ENCODE measurements at places on chromosomes 7 and 10.
A peak's percentile ranks its signal among the peaks of the same experiment; 100 is the strongest.

- DNase-seq, result no peak
These were observed 14.9 kb downstream of the ADCY1 start for GRCh38 chr7:45589061-45589460.

DNA sequence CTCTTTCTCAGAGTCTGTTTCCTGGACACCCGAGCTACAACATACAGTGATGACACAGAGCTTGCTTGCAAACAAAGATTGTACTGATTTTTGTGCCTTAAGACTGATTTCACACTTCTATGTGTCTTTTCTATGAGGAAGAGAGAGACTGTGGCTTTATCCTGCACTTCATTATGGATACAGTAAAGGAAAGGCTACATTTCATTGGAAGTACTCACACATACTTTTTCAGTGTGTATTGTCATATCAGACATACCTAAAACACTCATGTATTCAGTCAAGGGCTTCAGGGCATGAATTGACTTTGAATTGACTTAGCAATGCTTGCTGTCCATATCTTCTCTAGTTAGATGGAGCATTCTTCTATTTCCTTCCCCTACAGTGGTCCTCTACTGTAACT, 135.5 kb upstream of the IMMP2L start:
- DNase-seq, result no peak

- DNase-seq, result no peak
These were observed 33.5 kb upstream of the CCDC7 start for GRCh38 chr10:32412499-32412853.

- no peak for DNase-seq
These were observed 25.2 kb upstream of the BAMBI start for GRCh38 chr10:28652106-28652505.

DNA sequence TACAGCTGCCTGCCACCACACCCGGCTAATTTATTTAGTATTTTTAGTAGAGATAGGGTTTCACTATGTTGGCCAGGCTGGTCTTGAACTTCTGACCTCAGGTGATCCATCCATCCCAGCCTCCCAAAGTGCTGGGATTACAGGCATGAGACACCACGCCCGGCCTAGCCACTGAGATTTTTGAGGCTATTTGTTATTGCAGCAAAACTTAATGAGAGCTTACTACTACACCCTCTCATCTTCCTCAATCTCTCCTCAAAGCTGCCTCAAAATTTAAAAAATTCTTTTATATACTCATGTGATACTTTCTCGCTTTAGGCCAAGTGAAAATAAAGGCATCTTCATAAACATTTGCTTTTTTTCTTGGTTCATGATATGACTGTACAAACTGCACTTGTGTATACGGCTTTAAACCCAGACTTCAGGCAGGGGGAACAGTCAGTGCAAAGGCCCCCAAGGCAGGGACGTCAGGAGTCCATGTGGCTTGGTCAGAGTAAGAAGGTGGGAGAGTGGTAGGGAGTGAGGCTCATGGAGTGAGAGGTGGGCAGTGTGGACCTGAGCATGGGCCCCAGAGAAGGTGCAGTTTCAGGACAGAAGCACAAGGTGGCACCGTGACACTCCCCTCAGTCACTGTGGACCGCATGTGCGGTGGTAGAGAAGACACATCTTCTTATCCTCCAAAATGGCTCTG, 55.5 kb downstream of the SYPL1 start:
- peak; percentile 72 for DNase-seq

DNA sequence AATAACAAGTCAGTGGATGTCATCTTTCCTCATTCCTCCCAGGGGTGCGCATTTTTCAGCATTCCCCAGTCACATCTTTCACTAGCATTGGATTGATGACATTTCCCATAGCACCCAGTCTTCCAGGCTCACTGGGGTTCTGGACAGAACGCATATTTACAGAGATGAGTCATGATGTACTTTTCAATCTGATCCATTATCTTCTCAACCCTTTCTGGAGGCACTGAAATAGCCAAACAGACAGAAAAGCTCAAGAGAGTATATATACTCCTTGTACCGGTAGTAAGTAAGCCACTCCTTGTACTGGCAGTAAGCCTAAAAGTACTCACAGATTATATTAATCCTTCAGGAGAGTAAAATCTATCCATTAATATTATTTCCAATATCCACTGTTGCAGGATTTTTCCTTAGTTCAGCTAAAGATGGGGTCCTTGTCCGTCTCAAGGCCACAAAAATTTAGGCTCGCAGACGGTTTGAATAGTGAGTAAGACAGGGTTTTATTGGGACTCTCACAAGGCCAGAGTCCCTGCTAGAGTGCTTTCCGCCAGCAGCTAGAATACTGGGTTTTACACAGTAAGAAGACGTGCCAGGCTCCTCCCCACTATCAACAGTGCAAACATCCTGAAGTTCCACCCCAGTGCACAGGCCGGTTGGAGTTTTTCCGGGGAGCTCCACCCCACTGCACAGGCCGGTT, 60.8 kb downstream of the MDH2 start:
- DNase-seq, result no peak

- DNase-seq, result no peak
These were observed 4.7 kb downstream of the MYL10 start for GRCh38 chr7:101624246-101625001.

GRCh38 chr7:72710983-72711382, 117.0 kb downstream of the TYW1B start:
- no peak for DNase-seq

DNA sequence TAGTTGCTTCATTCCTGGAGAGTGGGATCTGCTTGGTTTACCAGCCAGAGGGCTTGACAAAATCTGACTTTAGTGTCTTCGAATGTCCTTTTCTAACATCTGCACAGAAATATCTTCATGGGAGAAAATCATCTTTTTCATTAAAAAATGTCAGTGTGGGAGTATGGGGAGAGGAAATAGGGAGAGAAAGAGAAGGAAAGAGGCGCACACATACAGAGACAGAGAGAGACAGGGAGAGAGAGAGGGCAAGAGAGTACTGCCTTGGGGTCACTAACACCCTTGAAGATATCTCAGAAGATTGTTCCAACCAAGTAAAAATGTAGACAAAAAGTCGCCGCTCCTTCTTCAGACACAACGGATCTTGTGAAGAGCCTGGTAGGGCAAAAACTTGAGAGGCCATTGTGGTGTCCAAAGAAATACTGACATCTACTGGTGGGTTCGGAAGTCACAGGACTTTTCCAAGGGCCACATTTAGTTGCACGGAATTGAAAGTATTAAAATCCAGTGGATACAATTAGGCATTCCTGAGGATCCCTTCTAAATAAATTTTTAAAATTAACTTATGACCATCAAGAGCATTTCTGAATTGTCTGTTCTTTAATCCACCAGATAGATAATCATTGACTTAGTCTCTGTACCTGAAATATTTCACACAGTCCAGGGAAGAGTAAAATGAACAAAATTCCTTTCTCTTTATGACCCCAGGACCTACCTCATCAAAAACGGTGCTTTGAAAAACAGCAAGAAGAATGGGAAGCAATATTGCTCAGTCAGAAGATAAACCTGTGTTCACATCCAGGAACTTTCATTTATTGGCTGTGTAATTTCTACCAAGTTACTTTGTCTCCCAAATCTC, 29.7 kb downstream of the VIM start:
- no peak for DNase-seq

DNA sequence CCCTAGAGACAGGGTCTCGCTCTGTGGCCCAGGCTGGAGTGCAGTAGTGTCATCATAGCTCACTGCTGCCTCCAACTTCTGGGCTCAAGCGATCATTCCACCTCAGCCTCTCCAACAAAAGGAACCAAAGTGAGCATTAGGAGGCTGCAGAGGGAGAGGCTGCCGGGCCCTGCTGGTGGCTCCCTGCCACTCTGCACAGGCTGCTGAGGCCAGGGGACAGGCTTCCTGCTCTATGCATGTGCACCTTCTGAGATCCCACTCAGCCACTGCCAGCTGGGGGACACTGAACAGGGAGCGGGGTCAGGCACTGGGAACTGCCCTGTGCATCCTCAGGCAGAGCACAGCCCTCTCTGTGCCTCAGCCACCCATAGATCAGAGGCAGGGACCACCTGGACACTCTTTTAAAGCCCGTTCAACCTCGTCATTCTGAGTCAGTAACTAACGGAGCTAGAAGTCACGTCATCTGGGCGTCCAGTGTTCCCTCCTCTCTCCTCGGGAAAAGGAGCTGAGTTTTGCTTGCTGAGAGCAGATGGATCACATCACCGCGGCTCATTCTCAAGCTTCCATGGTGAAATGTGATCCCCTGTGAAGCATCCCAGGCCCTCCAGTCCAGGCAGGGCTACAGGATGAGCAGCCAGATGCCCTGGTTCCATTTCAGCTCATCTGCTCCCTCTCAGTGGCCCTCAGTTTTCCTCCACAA, 109.6 kb downstream of the MYL10 start:
- no peak for DNase-seq

DNA sequence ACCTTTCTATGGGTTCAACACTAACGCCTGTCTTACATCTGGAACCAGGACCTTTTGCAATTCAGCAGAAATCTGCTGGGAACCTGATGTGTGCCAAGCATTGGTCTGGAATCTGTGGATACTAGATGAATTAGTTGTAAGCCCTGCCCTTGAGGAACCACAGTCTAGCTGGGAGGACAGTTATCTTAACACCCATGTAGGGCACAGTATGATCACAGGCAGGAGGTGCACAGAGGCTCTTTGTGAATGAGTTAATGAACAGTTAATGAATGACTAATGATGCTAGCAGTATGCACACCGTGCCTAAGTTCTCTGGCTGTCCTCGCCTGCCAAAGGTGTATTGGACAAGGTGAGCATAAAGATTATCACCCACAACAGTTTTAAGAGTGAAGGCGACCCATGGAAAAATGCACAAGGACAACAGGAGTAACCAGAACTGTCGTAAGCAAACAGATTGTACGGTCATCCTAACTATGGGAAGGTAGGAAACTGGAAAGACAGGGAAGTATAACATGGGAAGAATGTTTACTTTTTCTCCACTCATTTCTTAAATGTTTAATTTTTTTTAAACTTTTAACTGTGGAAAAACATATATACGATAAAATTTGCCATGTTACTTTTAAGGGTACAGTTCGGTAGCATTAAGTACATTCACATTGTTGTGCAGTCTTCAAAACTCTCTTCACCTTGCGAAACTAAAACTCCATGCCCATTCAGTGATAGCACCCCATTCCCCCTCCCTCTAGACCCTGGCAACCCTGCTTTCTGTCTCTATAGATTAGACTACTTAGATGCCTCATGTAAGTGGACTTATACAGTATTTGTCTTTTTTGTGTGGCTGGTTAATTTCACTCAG, 139.9 kb downstream of the CXCL12 start:
- no peak for DNase-seq

GRCh38 chr10:99143011-99143410, 92.6 kb downstream of the HPSE2 start:
- DNase-seq, result no peak

GRCh38 chr7:44432381-44432977, 58.0 kb downstream of the NUDCD3 start:
- no peak for DNase-seq

DNA sequence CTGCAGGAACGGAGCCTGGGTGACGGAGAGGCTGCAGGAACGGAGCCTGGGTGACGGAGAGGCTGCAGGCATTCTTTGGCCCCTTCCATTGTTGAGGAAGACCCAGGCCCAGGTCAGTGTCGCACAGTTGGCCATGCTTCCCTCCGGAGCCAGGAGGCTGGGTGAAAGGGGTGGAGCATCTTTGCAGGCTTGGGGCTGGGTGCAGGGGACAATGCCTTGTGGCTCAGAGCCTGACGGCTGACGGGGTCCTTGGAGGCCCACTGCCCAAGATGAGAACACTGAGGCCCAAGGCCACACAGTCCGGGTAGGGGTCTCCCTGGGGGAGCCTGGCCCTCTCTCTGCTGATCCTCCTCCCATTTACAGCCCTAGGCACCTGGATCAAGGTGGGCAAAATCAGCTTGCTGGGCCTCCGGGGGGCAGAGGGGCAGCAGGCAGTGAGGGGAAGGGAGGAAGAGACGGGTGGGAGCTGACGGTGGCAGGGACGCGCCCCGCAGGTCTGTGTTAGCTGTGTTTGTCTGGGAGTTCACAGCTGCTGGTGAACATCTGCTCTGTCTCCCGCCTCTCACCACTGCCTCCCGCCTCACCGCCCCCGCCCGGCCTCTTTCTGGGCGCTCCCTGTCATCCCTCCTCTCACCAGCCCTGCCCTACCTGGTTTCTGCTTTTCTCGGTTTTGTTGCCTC, 30.6 kb upstream of the PCBD1 start:
- peak; percentile 23 for DNase-seq

GRCh38 chr10:47158116-47159071, 141.6 kb upstream of the GDF10 start:
- DNase-seq, result no peak

DNA sequence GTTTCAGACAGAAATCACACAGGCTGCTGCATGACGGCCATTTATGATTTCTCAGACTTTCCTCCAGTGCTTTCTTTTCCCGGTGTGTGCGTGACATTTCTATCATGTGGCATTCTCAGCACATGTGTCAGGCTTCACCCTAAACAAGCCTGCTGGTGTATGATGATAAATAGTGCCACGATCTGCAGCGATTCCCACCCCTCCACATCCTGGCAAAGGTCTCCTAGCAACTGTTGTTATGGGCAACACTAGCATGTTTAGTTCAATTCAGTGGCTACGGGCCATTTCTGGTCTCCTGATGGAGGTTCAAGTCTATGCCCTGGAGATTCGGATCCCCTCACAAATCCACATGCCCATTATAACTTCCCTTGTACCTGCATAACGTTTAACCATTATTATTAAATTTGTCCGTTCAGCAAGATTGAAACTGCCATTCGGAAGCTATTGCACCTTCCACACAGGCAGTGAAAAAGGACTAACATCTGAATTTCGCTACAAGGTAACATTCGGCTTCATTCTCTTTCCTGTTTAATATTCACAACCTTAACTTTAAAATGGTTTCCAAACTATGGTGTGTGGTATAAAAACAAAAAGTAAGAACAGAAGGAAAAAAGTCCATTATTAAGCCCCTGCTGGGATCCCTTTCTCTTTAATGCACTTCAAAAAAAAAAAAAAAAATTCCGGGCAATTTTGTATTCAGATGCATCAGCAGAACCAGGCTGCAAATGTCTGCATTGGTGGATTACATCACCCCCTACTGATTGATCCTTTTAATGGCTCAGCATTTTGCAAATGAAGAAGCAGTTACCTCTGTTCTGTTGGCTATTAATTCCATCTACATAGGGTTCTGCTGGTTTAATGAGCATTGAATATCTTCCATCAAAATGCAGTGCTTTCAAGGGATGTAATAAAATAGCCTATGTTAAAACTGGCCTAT, 90.2 kb downstream of the FRMD4A start:
- no peak for DNase-seq

DNA sequence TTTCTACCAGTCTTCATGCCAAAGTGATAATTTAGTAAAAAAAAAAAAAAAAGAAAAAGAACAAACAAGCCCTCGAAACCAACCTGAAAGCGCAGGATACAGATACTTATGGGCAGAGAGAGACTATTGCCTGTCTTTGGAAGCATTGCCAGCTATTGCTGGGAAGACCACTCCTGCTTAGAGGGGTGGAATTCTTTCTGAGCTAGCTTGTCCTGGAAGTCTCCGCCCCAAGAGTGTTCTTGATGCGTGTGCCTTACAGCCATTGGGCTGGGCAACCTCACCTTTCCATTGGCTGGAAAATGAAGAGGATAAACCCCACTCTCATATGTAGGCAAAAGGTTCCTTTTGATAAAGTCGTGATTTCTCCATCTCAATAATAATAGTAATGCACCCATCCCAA, 19.9 kb upstream of the INSYN2A start:
- DNase-seq, result no peak

Data from left ventricle myocardium superior (tissue), 1 donor.